Naive thymus-derived CD8-positive, alpha-beta T cell (primary cell): ENCODE measurements at places on chromosomes 2 and 18. TPM values are rescaled to one million over a fixed set of nuclear protein-coding genes. Genes with fewer than 3 reads are reported as not detected.

PRKAG3 gene
- not detected for total RNA-seq

RPS27A gene
- 2,293 TPM for total RNA-seq

SIX3 gene
- total RNA-seq = not detected

DNA sequence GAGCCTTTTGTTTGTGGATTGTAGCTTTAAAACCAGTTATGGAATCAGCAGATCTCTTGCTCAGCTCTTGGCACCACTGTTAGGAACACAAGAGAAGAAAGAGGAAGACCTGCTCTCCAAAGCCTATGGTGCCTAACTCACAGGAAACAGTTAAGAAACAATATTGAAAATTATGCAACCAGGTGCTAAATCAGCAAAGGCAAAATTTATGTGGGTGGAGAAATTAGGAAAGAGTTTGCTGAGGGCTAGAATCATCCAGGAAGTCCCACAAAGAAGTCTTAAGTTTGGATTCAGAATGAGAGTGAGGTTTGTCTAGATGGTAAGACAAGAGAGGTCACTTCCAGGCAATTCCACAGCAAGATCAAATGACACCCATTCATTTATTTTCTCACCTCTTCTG is 49.4 kb downstream of the AOX1 start:
- H3K4me1 ChIP-seq = no peaks in the 10 kb centered on the region
- peaks cover 2% of the 10 kb centered on the region for H3K36me3 ChIP-seq
- DNase-seq = no peak
- H3K27ac ChIP-seq = no peak overlapping the region
- H3K27me3 ChIP-seq = peaks cover 7% of the 10 kb centered on the region

- no peak overlapping the region for H3K4me3 ChIP-seq
- no peak overlapping the region for H3K27ac ChIP-seq
- no peak for DNase-seq
- no peaks in the 10 kb centered on the region for H3K36me3 ChIP-seq
- H3K27me3 ChIP-seq = peaks cover 12% of the 10 kb centered on the region
Measured at GRCh38 chr2:71727562-71727961, 274.2 kb downstream of the DYSF start.

- no peak for DNase-seq
- no peaks in the 10 kb centered on the region for H3K4me1 ChIP-seq
- no peak overlapping the region for H3K4me3 ChIP-seq
- H3K36me3 ChIP-seq = no peaks in the 10 kb centered on the region
- peaks cover 54% of the 10 kb centered on the region for H3K27me3 ChIP-seq
Measured at GRCh38 chr2:236718207-236718992, 148.8 kb downstream of the ACKR3 start.
